ENCODE measurements at places on chromosomes 6 and 20. TPM values are rescaled to one million over a fixed set of nuclear protein-coding genes. Genes with fewer than 3 reads are reported as not detected.

Gene CD109
- 10.8 TPM for total RNA-seq

GRCh38 chr6:38943964-38944363 lies 104.6 kb upstream of the GLP1R start:
- no peak for DNase-seq

GRCh38 chr6:68368845-68369244 lies 266.2 kb upstream of the ADGRB3 start:
- no peak for DNase-seq

DNA sequence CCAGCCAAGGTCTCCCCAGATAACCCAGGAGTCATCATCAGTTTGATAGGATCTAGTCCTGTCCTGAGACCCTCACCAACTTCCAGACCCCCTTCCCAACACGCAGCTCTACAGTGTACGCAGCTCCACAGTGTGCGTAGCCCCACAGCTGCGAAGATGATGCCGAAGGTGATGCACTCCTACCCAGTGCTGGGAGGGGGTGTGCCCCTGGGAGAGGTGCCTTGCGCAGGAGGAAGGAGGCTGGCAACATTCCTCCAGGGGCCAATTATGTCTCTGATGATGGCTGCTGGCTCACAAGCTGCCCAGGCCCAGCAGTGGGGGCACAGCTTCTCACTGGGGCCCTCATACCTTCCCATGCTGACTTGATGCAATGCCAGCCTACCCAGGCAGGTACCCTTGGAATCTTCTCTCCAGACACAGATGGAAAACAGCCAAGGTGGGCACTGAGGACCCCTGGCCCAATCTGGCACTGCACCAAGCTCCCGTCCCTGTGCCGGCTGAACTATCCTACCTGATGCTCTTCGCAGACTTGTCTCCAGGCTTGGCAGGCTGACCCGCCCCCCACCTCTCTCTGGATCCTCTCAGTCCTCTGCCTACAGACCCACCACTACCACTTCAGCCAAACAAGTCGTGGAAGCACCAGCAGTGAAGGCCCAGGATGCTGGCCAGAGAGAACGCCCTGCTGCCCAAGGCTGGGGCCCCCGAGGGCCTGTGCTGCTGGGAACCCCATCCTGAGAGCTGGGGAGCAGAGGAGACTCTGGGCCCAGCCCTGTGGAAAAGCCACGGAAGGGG lies 1.4 kb downstream of the ZNF512B start:
- DNase-seq, result no peak

- DNase-seq, result no peak
Measured at GRCh38 chr6:92174398-92175073, 1244.8 kb downstream of the EPHA7 start.

Gene PRR18
- 1.0 TPM for total RNA-seq

DNA sequence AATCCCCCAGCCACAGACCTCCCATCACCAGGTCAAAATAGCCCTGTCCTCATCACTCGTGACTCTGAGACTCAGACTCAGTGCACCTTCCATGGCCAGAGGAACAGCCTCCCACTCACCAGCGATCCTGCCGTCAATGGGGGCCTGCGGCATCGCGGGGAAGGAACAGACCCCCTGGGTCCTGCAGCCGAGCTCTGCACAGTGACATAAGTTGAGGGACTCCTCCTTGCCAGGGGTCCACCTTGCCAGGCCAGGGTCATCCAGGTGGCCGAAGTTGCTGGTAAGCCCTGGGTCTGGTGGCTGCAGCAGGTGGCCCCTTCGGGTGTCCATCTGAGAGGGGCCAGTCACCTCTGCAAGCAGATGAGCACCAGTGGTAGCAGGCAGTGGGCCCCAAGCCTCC lies 16.3 kb downstream of the ETV7 start:
- DNase-seq, result no peak

- DNase-seq, result no peak
Measured at GRCh38 chr20:23652926-23653325, 15.2 kb upstream of the CST3 start.

- no peak for DNase-seq
Measured at GRCh38 chr20:37314617-37315016, 25.2 kb downstream of the MANBAL start.

GRCh38 chr6:156618600-156619205 lies 158.5 kb upstream of the ARID1B start:
- DNase-seq, result no peak

DNA sequence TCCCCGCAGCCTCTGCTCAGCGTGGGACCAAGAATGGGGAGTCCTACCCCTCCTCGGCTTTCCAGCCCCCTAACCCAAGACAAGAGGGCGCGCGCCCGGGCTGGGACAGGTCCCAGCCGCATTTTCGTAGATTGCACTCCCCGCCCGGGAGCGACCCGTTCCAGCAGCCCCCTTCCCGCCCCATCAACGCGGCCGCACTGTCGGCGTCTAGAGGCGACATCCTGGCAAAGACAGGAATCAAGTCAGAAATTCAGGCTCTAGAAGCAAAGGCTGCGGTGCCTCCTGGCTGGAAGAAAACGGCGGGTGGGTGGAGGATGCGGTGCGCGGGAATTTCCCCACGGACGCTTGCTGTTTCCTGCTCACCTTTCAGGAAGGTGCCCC lies 957 bp downstream of the PROKR2 start:
- no peak for DNase-seq

Gene HCK
- total RNA-seq, result 35.1 TPM

GRCh38 chr6:136549300-136550044 lies 750 bp downstream of the MAP7 start:
- no peak for DNase-seq

GRCh38 chr6:162688751-162689345 lies 38.7 kb downstream of the PRKN start:
- DNase-seq, result no peak

DNA sequence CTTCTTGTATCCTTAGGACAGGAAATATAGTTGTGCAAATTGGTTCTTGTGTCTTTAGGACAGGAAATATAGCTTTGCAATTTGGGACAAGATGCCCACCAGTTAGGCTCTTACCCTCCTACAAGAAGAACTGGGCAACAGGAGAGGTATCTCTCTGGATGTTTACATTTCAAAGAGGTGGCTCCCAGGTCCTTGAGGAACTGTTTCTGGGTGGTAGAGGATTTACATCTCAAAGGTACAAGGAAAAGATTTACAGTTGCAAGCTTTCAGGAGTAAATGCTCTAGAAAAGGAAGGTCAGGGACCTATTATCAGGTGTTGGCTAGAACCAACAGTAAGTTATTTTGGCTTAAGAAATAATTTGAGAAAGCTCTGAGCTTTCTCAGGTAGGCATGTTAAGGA lies 19.2 kb downstream of the RNF182 start:
- DNase-seq, result no peak

GRCh38 chr6:138211048-138211581 lies 7.2 kb downstream of the PBOV1 start:
- no peak for DNase-seq

- no peak for DNase-seq
Measured at GRCh38 chr20:62390317-62391164, 3.6 kb downstream of the RPS21 start.

DNA sequence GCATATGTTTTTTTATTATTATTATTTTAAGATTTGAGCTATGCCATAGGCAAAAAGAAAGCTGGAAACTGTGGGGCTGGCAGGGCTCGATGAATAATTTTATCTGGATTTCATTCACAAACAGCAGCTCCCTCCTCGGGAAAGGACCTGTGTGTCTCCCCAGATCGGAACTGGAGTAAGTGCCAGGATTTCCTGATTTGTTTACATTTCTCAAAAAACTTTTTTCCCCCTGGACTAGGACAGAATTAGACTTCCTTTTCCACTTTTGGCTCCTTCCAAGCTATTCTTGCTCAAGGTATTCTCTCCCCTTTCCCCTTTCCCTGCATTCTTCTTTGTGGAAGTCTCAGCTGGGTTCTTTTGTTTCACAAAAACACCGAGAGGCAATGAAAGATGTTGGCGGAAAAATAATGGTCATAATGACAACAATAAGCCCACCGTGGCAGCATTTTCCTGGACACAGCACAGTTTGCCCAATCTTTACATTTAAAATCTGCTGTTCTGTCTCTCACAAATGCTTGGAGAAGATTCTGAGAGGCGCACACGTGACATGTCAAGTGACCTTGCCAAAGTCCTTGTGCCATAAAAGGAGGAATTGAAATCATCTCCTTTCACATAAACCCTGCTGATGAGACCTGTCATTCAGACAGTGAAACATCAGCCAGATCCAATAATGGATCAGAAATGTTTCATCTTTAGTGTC lies 85.8 kb upstream of the PREP start:
- no peak for DNase-seq

DNA sequence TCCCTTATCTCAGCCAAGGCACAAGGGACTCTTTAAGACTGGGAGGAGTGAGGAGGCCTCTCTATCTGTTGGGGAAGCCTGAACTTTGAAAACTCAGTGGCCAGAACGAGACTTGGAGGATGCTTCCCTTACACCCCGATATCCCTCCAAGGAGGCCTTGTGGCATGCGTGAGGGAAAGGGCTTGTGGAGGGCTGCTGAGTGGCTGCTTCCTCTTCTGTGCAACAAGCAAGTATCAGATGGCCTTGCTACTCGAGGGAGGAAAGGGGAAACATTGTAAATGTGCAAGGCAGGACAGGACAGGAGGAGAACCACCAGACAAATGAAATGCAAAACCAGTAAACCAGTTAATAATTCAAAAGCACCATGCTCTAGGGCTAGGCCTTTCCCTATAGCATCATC lies 306.5 kb upstream of the MAP3K7 start:
- DNase-seq, result no peak

- no peak for DNase-seq
Measured at GRCh38 chr6:105272786-105273185, 93.0 kb upstream of the POPDC3 start.

DNA sequence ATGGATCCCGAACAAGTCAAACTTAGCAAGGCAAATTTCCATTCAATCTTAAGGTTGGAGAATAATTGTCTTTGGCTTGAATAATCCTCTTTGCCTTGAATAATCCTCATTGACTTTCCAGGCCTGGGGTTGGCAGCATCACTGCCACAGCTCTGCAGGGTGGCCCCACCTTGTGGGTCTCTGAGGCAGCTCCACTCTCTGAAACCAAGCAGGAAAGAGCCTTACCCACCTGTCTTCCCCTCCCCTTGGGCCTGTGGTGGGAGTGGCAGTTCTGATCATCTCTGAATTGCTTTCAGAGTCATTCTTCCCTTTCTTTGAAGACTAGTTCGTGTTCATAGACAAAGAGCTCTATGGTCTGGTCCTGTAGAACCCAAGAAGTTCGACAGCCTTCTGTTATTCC lies 47.5 kb downstream of the KCNQ5 start:
- DNase-seq, result no peak

- DNase-seq, result no peak
Measured at GRCh38 chr20:63829945-63830835, 874 bp downstream of the ZBTB46 start.

Gene ZSCAN9
- 6.4 TPM for total RNA-seq

Gene POU3F2
- total RNA-seq, result not detected

GRCh38 chr6:2186516-2186915 lies 58.9 kb downstream of the GMDS start:
- DNase-seq, result no peak

Gene THBS2
- 270 TPM for total RNA-seq

Gene MYLK4
- total RNA-seq, result 0.61 TPM

- DNase-seq, result peak; percentile 49
Measured at GRCh38 chr6:158514991-158515390, 44.9 kb upstream of the TMEM181 start.

DNA sequence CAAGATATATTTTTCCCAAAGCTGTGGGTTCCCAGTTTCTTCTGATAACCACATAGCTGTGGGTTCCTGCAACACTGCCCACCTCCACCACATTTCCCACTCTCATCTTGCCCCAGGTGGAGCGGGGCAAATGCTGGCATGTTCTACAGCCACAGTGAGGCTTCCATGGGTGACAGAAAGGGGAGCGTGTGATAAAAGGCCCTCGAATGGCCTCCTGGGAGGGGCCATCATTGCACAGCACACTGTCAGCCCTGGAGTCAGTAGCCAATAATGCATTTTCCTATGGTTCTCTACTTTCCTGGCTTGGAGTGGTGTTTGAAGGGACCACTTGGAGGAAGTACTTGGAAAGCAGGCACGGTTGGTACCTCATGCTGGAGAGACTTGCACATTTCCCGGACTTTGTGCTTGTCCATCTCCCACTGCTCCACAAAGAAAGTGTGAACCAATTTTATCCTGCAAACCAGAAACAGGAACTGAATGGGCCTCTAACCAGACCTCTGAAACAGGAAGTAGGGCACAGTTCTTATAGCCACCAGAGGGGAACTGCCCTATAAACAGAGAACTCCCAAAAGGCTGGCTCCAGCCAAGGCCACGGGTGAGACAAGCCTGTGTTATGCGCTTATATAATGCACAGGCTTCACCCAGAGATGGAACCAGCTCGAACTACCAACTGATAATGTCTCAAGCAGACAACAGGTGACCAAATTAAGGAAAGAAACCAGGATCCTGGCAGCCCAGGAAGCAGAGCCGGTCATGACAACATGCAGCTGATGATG lies 8.6 kb downstream of the MAP3K5 start:
- DNase-seq, result no peak

Gene GSTA2
- not detected for total RNA-seq

Gene BRD2
- total RNA-seq, result 132 TPM

Gene DEFB124
- 1.7 TPM for total RNA-seq
